ENCODE measurements at places on chromosomes 2 and 18. TPM values are rescaled to one million over a fixed set of nuclear protein-coding genes. Genes with fewer than 3 reads are reported as not detected.
A peak's percentile ranks its signal among the peaks of the same experiment; 100 is the strongest.

- H3K27ac ChIP-seq: no peak overlapping the region
- H3K4me1 ChIP-seq: no peaks in the 10 kb centered on the region
- no peaks in the 10 kb centered on the region for H3K36me3 ChIP-seq
- H3K27me3 ChIP-seq: no peaks in the 10 kb centered on the region
- DNase-seq: no peak
Measured at GRCh38 chr2:105625632-105626031, 119.1 kb upstream of the NCK2 start.

- H3K27ac ChIP-seq: no peak overlapping the region
- no peak for DNase-seq
- no peaks in the 10 kb centered on the region for H3K36me3 ChIP-seq
Measured at GRCh38 chr2:24592441-24593100, 101.5 kb downstream of the NCOA1 start.

GRCh38 chr2:84924173-84925106 lies 19.0 kb downstream of the TMSB10 start:
- DNase-seq: peak; percentile 61
- H3K36me3 ChIP-seq: no peaks in the 10 kb centered on the region
- H3K27ac ChIP-seq: peak overlapping the region; percentile 63
- H3K4me3 ChIP-seq: no peak overlapping the region
- no peaks in the 10 kb centered on the region for H3K27me3 ChIP-seq

DNA sequence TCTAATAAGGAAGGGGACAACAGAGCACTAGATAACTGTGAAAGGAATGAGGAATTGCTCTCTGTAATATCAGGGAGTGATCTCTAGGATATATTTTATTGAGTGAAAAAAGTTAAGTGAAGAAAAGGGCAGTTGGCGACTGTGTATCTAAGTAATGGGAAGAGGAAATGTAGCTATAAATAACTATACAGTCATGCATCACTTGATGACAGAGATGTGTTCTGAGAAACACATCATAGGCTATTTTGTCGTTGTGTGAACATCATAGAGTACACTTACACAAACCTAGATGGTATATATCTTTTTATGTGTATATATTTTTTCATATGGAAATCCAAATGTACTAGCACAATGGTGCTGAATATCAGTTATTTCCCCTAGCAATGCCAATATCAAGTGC lies 329.3 kb downstream of the TXNL1 start:
- no peak overlapping the region for H3K4me3 ChIP-seq
- no peaks in the 10 kb centered on the region for H3K36me3 ChIP-seq
- H3K27ac ChIP-seq: no peak overlapping the region
- no peaks in the 10 kb centered on the region for H3K4me1 ChIP-seq

DNA sequence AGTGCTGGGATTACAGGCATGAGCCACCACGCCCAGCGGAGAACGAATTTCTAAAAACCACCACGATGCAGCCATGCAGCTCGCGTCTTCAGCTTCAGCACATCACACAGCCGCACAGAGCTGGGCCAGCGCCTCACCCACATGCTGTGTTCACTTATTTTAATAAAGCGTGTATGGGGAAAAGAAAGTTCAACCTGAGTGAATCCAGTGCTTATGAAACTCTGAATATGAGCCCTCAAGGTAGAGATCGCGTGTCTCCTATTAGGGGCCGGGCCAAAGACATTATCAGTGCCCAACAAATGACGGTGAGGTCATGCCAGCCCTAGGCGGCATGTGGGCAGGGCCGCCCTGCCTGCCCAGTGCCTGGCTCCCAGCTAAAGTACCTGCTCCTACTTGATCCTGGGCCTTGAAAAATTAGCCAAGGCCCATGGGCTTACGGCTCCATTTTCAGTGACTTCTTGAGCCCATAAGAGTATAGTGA lies 44.3 kb downstream of the SPRED2 start:
- DNase-seq: no peak
- peaks cover 8% of the 10 kb centered on the region for H3K4me1 ChIP-seq
- H3K27me3 ChIP-seq: no peaks in the 10 kb centered on the region
- no peak overlapping the region for H3K4me3 ChIP-seq
- no peaks in the 10 kb centered on the region for H3K36me3 ChIP-seq
- no peak overlapping the region for H3K27ac ChIP-seq

DNA sequence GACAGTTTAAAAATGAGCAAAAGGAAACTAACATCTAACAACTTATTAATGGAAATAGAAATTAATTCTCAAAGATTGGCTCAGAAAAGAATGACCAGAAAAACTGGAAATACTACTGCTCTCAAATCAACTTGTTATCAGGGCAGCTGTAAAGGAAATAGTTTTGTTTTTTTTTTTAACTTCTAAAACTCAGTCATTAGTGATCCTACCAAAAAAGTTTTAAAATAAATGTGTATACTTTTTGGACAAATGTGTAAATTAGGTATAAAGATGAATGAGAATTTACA lies 52.1 kb upstream of the PEX13 start:
- no peak for DNase-seq
- H3K27ac ChIP-seq: no peak overlapping the region
- H3K4me1 ChIP-seq: no peaks in the 10 kb centered on the region
- H3K36me3 ChIP-seq: no peaks in the 10 kb centered on the region

DNA sequence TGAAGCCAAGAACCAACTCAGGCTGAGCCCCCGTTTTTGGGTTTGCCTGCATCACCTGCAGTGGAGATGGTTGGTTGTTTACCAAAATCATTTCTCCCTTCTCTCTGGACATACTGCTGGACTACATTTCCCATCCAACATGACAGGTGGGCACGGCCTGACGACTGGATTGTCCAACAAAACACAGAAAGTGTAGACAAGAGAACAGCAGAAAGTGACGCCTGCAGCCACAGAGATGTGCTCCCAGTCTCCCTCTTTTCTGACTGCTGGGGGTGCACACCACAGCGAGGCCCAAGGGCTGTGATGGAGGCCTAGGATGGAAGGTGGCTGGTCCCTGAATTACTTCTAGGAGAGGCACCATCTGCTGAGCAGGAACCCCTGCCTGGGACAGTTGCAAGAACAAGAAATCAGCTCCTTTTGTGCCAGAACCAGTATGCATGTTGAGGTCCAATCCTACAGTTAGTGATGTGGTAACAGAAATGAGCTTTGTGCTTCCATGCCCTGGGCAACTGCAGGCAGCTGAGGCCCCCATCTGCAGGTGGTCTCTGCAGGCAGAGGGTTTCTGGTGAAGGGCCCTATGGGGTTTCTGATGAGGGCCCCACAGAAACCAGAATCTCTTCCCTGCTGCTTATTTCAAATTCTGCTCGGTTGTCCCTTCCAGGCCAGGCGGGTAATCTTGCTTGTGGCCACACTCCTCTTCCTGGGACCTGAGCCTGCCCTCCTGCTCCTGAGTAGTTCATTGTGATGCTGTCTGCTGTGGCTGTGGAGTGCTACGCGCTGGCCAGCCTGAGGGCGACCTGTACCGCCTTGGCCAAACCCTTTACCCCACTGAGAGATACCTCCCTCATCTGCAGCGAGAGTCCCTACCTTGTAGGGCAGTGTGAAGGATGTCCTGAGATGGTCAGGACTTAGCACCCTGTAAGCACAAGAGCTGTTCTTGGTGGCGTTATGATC lies 168.3 kb downstream of the ASB1 start:
- H3K4me3 ChIP-seq: no peak overlapping the region
- peaks cover 12% of the 10 kb centered on the region for H3K4me1 ChIP-seq
- no peak for DNase-seq
- no peaks in the 10 kb centered on the region for H3K36me3 ChIP-seq

The SPDYA gene
- total RNA-seq: not detected

GRCh38 chr2:161766334-161766733 lies 142.1 kb downstream of the SLC4A10 start:
- H3K4me1 ChIP-seq: no peaks in the 10 kb centered on the region
- no peak for DNase-seq
- H3K27ac ChIP-seq: no peak overlapping the region
- no peak overlapping the region for H3K4me3 ChIP-seq
- H3K27me3 ChIP-seq: no peaks in the 10 kb centered on the region

DNA sequence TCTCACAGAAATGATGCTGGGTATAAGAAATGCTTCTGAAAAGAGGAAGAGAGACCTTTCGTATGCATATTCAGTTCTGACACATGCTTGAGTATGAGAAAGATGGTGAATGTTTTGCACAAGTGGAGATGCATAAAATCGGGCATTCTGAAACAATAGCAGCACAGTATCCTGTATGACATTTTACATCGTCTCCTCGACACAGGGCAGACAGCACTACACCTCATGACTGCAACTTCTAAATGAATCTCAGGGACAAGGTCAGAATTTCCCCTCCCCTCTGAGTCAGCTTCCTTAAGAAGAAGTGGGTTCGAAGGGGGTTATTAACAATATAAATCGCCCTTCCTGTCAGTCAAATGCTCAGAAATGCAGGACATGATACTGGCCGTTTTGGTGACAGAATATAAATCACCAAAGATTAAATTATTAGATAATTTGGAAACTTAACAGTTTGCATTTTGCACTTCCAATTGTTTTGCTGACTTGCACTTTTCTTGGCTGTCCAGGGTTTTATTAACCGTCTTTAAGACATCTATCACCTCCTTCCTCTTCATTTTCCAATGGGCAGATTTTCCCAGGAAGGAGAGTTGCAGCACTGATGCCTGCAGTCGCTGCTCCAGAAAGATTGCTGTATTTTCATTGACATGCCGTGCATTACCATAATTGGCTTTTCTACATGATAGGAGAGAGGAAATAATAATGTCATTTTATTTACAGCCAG lies 57.2 kb downstream of the TSHZ1 start:
- no peaks in the 10 kb centered on the region for H3K4me1 ChIP-seq
- H3K27me3 ChIP-seq: no peaks in the 10 kb centered on the region
- H3K36me3 ChIP-seq: no peaks in the 10 kb centered on the region
- DNase-seq: no peak
- no peak overlapping the region for H3K4me3 ChIP-seq
- no peak overlapping the region for H3K27ac ChIP-seq

The GPR45 gene
- not detected for total RNA-seq

- no peaks in the 10 kb centered on the region for H3K36me3 ChIP-seq
- H3K27ac ChIP-seq: no peak overlapping the region
- no peaks in the 10 kb centered on the region for H3K4me1 ChIP-seq
Measured at GRCh38 chr2:127996160-127996559, 31.7 kb downstream of the SAP130 start.

- no peaks in the 10 kb centered on the region for H3K36me3 ChIP-seq
- H3K27me3 ChIP-seq: no peaks in the 10 kb centered on the region
Measured at GRCh38 chr2:48248251-48248933, 281.6 kb upstream of the STON1 start.

- no peaks in the 10 kb centered on the region for H3K4me1 ChIP-seq
- H3K36me3 ChIP-seq: no peaks in the 10 kb centered on the region
- no peaks in the 10 kb centered on the region for H3K27me3 ChIP-seq
Measured at GRCh38 chr18:49460976-49461601, 644 bp upstream of the DYM start.

- no peaks in the 10 kb centered on the region for H3K27me3 ChIP-seq
- H3K36me3 ChIP-seq: no peaks in the 10 kb centered on the region
- H3K27ac ChIP-seq: peak overlapping the region; percentile 76
- peak overlapping the region; percentile 41 for H3K4me3 ChIP-seq
Measured at GRCh38 chr2:182866095-182866460, 359 bp downstream of the FRZB start.

DNA sequence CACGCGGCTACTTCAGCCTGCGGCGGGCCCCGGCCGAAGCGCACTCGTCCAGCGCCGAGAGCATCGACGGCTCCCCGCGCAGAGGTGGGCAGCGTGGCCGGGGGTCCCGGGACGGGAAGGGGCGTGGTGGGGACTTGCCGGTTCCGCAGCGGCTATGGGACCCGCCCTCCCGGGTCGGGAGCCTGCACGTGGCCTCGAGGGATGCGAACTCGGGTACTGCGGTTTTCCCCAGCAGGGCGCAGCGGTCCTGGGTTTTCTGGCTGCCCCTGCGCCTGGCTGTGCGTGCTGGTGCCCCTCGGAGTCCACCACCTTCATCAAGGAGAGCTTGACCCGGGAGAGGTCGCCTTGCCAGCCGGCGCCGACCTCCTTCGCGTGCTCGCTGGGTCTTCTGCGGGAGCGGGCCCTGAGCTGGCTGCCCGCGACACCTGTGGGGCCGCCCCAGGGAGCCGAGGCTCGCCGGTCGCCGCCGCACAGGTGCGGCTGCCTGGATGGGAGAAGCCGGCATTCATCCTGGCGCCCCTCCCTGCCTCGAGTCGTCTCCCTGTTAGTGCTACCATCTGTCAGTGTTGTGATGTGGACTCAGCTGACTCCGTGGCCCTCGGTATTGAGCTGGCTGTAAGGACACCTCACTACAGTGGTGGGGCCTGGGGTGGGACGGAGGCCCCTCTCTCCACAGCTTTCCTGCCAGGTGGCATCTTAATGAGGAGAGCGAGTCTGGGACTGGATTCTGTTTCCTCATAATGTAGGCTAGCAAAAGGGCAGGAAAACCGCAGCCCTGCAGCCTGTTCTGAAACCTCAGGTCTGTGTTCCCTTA lies 177.3 kb downstream of the AGAP1 start:
- H3K36me3 ChIP-seq: no peaks in the 10 kb centered on the region
- no peak overlapping the region for H3K27ac ChIP-seq
- no peaks in the 10 kb centered on the region for H3K27me3 ChIP-seq
- peaks cover 11% of the 10 kb centered on the region for H3K4me1 ChIP-seq

GRCh38 chr2:72934683-72935610 lies 17.6 kb downstream of the EMX1 start:
- DNase-seq: no peak
- H3K27me3 ChIP-seq: no peaks in the 10 kb centered on the region
- no peak overlapping the region for H3K4me3 ChIP-seq
- H3K36me3 ChIP-seq: no peaks in the 10 kb centered on the region
- H3K4me1 ChIP-seq: peaks cover 9% of the 10 kb centered on the region

- no peaks in the 10 kb centered on the region for H3K36me3 ChIP-seq
- no peaks in the 10 kb centered on the region for H3K4me1 ChIP-seq
- no peak overlapping the region for H3K4me3 ChIP-seq
- no peak for DNase-seq
- no peak overlapping the region for H3K27ac ChIP-seq
- H3K27me3 ChIP-seq: no peaks in the 10 kb centered on the region
Measured at GRCh38 chr18:79186649-79187048, 117.5 kb downstream of the ATP9B start.

DNA sequence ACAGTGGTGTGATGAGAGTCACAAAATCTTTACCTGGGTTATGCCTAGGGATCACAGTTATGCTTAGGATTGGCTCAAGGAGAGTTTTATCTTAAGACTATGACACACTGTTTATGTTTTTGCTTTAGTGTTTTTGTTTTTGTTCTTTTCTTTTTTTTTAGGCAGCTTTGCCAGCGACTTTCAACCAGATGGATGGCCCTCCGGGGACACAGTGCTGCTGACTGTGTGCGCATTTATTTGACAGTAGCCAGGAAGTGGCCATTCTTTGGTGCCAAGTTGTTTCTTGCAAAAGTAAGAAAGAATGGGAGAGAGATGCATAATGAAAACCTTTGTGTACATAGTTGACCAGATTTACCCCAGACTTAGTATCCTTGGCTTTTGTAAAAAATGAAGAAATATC lies 15.1 kb upstream of the DYNC2LI1 start:
- H3K27ac ChIP-seq: peak overlapping the region; percentile 22
- H3K36me3 ChIP-seq: no peaks in the 10 kb centered on the region
- no peaks in the 10 kb centered on the region for H3K4me1 ChIP-seq
- H3K4me3 ChIP-seq: no peak overlapping the region

DNA sequence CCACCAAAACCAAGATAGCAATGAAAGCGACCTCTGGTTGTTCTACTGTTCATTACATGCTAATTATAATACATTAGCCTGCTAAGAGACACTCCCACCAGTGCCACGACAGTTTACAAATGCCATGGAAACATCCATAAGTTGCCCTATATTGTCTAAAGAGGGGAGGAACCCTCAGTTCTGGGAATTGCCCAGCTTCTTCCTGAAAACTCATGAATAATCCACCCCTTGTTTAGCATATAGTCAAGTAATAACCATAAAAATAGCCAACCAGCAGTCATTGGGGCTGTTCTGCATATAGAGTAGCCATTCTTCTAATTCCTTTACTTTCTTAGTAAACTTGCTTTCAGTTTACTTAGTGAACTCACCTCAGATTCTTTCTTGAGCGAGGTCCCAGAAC lies 189.8 kb upstream of the SOX11 start:
- no peak for DNase-seq
- no peak overlapping the region for H3K27ac ChIP-seq
- H3K27me3 ChIP-seq: no peaks in the 10 kb centered on the region
- H3K4me3 ChIP-seq: no peak overlapping the region
- no peaks in the 10 kb centered on the region for H3K36me3 ChIP-seq
- no peaks in the 10 kb centered on the region for H3K4me1 ChIP-seq
